ENCODE measurements at places on chromosomes 13 and 19.

DNA sequence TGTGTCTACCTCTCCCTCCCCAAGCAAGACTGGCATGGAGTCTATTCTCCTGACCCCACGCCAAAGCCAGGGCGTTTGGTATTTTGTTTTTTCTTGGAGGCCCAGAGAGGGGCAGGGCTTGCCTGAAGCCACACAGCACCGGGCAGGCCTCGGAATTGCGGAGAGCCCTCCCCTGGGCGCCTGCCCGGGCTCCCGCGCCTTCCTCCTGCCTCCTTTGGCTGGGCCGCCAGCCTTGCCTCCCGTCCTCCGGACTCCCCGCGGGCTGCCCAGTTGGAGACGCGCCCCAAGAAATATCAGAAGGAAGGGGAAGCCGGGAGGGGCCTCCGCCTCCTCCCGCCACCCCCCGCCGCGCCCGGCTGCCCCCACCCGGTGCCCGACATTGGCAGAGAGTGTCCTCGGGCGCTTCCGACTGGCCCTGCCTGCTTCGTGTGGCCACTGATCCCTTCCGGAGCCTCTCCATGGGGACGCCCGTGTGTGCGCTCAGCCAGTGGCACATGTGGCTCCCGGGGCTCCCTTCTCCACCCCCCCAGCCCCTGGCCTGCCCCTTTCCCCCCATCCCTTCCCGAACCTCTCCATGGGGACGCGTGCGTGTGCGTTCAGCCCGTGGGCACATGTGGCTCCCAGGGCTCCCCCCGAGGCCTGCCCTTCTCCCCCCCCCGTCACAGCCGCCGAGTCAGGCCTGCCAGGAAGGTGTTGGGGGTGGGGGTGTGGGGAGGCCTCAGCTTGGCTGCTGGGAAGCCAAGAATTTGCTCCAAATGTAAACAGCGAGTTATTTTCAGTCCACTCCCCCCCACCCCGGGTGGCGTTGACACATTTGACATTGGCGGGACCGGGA is 37.3 kb downstream of the NFIC start:
- no peak for DNase-seq

GRCh38 chr19:53991224-53992113 is at the start of gene CACNG6:
Gene CACNG6, plus strand, starts transcription at chr19:53991637. Its CDS starts 1,241 bp downstream, at chr19:53992878.
- DNase-seq, result peak; percentile 19

DNA sequence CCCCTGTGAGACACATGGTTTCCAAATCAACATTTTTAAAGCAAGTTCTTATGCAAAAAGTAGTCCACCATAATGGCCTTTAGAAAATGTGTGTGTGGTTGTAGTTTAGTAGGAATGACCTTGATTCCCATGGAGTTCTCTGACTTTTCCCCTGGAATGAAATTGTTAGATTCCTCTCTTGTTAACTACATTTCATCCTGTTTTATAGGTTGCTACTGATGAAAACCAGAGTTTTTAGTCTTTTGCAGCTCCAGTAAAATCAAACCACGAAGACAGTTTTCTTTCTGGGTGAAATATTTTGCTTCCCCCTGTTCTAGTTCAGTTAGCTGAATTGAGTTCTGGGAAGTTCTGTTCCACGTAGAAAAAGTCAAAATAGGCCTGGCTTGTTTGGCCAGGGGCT is 107.7 kb downstream of the RAB20 start:
- no peak for DNase-seq

GRCh38 chr19:12778017-12778904 is 2.9 kb upstream of the HOOK2 start:
- peak; percentile 67 for DNase-seq

DNA sequence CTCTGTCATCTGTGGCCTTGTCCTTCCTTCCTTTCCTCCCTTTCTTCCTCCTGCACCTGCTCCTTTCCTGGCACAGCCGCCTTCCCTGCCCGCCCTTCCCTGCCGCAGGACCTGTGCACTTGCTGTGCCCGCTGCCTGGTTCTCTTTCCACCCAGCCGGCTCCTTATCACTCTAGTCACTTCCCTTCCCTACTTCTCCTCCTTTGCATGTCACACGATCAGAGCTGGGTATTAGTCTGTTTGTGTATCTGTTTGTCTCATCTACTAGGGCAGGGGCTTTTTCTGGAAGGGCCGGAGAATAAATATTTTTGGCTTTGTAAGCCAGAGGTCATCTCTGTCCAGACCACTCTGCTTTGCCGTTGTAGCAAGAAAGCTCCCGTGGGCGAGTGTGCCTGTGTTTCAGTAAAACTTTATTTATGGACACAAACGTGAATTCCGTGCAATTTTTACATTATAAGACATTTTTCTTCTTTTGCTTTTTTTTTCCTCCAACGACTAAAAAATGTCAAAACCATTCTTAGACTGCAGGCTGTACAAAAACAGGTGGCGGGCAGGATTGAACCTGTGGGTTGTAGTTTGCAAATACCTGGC is 6.1 kb downstream of the KDM4B start:
- no peak for DNase-seq

GRCh38 chr19:18700501-18701249 is 17.2 kb downstream of the CRTC1 start:
- DNase-seq, result no peak

DNA sequence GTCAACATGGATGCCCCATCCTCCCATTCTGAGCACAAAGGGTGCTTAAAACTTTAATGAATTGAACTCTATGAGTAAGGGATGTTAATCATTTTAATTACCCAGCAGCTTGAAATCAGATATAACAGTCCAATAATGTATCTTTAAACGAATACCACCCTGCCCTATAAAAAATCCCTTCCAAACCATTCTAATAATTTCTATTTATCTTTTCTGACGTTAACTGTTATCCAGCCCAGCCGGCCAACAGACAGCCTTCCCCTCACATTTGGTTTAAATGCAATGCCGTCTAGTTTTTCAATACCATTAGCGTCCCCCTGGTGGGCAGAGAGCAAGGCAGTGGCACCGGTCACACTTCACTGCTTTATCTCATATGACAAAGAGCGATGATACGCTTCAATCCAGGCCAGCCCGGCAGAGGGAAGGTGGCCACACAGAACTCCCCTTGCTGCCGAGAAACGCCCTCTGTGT is 402.2 kb upstream of the ZNF507 start:
- no peak for DNase-seq

- DNase-seq, result peak; percentile 59
Measured at GRCh38 chr13:24271601-24272451, 37.6 kb upstream of the C1QTNF9 start.

DNA sequence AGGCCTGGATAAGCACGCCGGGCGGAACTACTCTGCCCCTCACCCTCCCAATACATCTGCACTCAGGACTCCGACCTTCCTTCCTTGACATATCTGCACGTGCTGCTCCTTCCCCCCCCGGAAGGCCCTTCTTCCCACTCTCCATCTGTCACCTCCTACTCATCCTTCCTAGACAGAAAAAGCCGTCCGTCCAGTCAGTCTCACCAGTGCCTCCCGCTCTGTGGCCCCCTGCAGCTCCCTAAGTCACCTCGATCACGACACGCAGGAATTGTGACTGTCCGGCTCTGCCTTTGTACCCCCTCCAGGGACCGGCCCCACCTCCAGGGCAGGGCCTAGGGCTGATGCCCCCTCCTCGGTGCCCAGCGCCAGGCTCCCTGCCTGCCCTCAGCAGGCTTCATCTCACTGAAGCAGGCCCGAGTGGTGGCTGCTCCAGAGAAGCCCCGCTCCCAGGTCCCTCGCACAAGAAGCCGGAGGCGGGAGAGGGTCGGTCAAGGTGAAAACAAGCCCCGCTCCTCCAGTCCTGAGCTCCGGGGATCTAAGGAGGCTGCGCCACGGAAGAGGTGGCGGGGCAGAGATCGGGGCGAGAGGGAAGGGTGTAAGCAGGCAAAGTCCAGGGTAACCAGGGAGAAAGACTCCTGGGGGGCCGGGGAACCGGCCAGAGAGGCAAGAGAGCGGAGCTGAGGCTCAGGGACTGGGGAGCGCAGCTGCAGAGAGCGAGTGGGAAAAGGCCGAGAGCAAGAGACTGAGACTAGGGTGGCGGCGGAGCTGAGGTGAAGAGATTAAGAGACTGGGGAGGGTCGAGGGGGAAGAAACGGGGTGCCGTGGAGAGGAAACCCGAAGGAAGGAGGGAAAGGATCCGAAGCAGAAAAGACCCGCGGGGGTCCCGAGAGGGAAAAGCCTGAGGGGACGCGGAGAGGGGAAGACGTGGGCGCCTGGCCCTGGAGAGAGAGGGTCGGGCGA is 1.1 kb downstream of the PPP6R1 start:
- peak; percentile 61 for DNase-seq

- no peak for DNase-seq
Measured at GRCh38 chr19:9700229-9700981, 25.5 kb upstream of the ZNF562 start.

GRCh38 chr13:66154976-66155375 is 1075.2 kb downstream of the PCDH9 start:
- peak; percentile 9 for DNase-seq

GRCh38 chr13:41931337-41931736 is 29.6 kb downstream of the VWA8 start:
- DNase-seq, result no peak

GRCh38 chr13:83819156-83819555 is 63.1 kb downstream of the SLITRK1 start:
- DNase-seq, result no peak

GRCh38 chr13:111536075-111536642 is 215.7 kb downstream of the TEX29 start:
- DNase-seq, result no peak

DNA sequence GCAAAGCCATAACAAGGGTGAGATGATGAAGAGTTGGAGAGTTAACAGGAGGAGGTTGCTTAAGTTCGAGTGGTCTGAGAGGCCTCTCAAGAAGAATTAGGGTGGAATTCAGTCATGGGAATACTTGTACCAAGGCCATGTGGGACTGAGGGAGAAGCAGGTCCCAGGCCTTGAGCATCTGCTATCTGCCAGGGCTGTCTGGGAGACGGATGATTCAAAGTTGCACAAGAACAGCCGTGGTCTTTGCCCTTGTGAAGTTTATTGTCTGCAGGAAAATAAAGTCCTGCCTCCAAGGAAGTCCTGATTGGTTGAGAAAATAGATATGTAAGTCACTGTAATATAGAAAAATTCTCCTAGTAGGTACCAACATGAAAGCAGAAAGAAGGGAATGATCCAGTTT is 178.8 kb upstream of the RFC3 start:
- DNase-seq, result peak; percentile 10

DNA sequence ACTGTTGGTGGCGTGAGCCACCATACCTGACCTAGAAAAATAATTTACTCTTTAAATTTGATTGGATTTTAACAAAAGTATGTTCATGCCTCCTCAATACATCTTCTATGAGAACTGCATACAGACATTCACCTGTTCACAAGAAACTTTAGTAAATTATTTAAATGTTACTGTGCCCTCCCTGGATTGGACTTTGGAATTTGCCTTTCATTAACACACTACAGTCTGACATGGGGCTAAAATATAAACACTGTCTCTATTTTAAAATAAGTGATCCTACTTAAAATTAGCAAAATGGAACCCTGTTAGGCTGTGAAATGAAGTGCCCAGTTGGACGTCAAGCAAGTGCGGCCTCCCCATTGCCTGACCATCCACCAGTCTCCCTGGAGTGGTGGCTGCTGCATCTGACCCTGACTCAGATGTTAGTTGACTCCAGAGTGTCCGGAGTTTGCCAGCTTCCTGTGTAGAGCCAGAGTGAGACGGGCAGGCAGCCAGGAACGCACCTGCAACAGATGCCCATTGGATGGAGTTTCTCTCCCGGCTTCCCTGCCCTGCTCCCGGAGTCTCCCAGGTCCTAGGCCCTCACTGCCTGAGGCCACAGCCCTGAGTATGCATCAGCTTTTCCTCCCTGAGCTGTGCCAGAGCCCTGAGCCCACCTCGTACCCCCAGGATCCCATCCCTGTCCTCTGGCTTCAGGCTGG is 45.9 kb upstream of the ATP11A start:
- DNase-seq, result no peak

- no peak for DNase-seq
Measured at GRCh38 chr13:34730961-34731360, 211.1 kb upstream of the NBEA start.

DNA sequence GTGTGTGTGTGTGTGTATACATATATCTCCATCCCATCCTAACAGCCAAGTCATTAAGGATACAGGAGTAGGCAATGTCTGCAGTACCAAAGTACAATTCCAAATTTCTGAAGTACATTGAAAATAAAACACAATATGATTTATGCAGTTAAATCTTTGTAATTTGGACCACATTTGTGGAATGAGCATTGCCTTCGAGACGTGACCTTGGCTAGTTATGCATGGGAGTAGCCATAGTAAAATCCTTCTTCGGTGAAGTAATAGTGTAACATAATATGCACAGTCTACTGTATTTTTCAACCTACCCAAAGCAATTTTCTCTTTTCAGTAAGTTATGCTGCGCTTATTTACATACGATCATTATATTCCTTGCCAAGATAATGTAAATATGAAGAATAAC is 665.7 kb upstream of the GPC6 start:
- DNase-seq, result no peak

DNA sequence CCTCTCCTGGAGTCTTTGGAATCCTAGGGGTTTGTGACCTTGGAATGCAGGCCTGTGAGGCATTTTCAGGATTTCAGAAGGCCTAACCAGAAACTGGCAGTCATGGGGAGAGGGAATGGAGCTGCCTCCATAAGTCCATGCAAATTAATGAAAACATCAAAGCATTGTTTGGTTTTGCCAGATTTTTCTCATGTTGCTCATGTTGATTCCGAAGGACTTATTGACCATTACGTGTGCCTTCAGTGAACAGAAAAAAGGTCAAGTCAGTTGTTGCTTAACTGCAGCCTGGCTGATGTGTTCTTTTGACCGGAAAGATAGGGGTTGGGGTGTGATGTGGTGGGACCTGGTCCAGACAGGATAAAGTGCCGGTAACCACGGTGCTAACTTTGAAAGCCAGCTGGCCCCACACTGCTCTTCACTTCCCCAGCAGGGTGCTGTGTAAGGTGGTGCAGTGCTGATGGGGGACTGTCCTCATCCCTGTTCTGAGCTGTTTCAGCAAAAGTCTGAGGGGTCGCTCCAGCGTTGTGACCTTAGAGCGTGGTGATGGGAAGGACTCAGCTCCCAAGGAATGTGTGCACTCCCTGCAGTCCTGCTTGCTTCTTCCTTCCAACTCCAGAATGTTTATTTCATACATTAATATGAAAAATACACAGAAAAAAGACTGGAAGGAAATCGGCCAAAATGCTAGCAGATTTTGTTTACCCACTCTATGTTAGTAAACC is 3.5 kb downstream of the RNF113B start:
- no peak for DNase-seq

- DNase-seq, result no peak
Measured at GRCh38 chr13:113086991-113087922, 18.3 kb upstream of the F7 start.

DNA sequence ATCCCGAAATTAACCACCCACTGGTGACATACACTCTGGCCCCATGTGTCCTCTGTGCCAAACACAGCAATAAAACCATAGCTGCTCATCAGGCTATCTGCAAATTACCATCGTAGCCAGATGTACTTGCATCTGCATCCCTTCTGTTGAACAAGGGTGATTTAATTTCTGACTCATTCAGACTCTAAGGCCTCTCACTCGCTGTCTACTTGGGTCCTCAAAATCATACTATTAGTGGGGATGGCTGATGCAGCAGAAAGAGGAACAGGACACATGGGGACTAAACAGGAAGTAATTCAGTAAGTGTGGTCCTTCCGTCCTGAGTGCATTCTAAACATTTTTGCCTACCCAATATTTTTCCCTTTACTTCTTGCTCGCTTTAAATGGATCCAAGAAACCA is 2275.0 kb upstream of the PCDH20 start:
- peak; percentile 18 for DNase-seq
